ENCODE measurements at places on chromosomes 13 and 19. TPM values are rescaled to one million over a fixed set of nuclear protein-coding genes. Genes with fewer than 3 reads are reported as not detected.

- peak; percentile 36 for DNase-seq
- no peak overlapping the region for H3K4me3 ChIP-seq
- H3K36me3 ChIP-seq = peaks cover 22% of the 10 kb centered on the region
- H3K27ac ChIP-seq = no peak overlapping the region
- no peaks in the 10 kb centered on the region for H3K4me1 ChIP-seq
- no peaks in the 10 kb centered on the region for H3K27me3 ChIP-seq
These were observed 95.3 kb upstream of the SLC15A1 start for GRCh38 chr13:98847780-98848179.

GRCh38 chr19:43723588-43723987 lies 7.7 kb downstream of the IRGC start:
- no peaks in the 10 kb centered on the region for H3K4me1 ChIP-seq
- H3K4me3 ChIP-seq = no peak overlapping the region
- DNase-seq = no peak
- H3K27me3 ChIP-seq = no peaks in the 10 kb centered on the region

GRCh38 chr13:46577696-46578589 lies 25.0 kb downstream of the LRCH1 start:
- no peaks in the 10 kb centered on the region for H3K36me3 ChIP-seq
- no peak for DNase-seq
- no peak overlapping the region for H3K27ac ChIP-seq
- no peaks in the 10 kb centered on the region for H3K27me3 ChIP-seq
- no peak overlapping the region for H3K4me3 ChIP-seq

DNA sequence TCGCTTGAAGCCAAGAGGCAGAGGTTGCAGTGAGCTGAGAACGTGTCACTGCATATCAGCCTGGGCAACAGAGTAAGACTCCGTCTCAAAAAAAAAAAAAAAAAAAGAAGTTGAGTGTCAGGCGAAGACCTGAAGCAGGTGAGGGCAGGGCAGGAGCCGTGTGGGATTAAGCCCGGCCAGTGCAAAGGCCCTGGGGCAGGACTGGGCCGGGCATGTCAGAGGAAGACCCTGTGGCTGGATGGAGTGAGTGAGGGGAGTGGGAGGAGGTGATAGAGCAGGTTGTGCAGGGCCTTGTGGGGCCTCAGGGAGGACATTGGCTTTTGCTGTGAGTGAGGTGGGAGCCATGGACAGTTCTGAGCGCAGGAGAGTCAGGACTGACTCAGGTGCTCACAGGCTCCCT lies 47.9 kb downstream of the TMED1 start:
- H3K4me1 ChIP-seq = no peaks in the 10 kb centered on the region
- peaks cover 88% of the 10 kb centered on the region for H3K36me3 ChIP-seq
- H3K27ac ChIP-seq = no peak overlapping the region

DNA sequence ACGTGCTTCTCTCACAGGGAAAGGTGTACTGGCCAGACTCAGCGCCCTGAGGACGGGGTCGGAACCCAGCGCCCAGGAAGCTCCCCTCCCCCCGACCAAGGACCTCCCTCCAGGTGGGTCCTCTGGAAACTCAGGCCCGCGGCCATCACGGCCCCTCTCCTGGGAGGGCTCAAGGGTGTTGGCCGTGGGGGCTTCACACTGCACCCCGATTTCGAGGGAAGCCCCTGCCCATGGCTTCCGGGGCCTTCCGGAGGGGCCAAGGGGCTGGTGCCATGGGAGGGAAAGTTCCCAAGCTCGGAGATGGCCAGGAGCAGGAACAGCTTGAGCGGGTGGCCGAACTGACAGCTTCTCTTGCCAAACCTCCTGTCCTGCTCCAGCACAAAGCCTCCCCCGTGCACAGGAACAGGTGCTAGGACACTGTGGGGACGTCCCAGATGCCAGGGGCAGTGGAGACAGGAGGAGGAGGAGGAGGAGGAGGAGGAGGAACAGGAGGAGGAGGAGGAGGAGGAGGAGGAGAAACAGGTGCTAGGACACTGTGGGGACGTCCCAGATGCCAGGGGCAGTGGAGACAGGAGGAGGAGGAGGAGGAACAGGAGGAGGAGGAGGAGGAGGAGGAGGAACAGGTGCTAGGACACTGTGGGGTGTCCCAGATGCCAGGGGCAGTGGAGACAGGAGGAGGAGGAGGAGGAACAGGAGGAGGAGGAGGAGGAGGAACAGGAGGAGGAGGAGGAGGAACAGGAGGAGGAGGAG lies 10.0 kb downstream of the SBNO2 start:
- no peak overlapping the region for H3K4me3 ChIP-seq
- H3K36me3 ChIP-seq = peaks cover 19% of the 10 kb centered on the region
- peaks cover 24% of the 10 kb centered on the region for H3K4me1 ChIP-seq
- no peak for DNase-seq
- H3K27me3 ChIP-seq = peaks cover 3% of the 10 kb centered on the region

GRCh38 chr13:99224021-99224420 lies 23.4 kb downstream of the UBAC2 start:
- H3K27me3 ChIP-seq = no peaks in the 10 kb centered on the region
- DNase-seq = no peak
- peaks cover 32% of the 10 kb centered on the region for H3K4me1 ChIP-seq
- H3K4me3 ChIP-seq = no peak overlapping the region
- peaks cover 8% of the 10 kb centered on the region for H3K36me3 ChIP-seq
- peak overlapping the region; percentile 60 for H3K27ac ChIP-seq

DNA sequence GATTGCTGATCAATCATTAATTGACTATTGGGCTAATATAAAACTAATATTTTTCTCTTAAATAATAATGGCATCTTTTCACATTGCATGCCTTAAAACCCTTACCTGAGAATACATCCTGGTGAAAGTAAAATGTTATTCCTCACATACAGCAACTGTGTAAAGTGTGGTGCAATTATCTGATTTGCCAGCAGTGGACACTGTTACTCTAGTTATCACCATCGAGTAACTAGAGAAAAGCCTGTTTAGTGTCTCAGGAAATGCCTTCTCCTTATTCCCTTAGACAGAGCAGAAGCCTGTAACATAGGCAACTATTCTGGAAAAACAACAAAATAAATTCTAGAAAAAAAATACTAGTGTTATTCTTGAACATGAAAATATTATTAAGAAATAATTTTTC lies 459.8 kb downstream of the FGF14 start:
- no peak for DNase-seq
- H3K36me3 ChIP-seq = no peaks in the 10 kb centered on the region
- no peak overlapping the region for H3K27ac ChIP-seq
- H3K4me1 ChIP-seq = no peaks in the 10 kb centered on the region
- H3K27me3 ChIP-seq = no peaks in the 10 kb centered on the region
- no peak overlapping the region for H3K4me3 ChIP-seq

GRCh38 chr13:93173654-93174053 lies 53.0 kb upstream of the GPC6 start:
- DNase-seq = no peak
- no peaks in the 10 kb centered on the region for H3K4me1 ChIP-seq
- no peaks in the 10 kb centered on the region for H3K27me3 ChIP-seq
- no peak overlapping the region for H3K27ac ChIP-seq
- no peak overlapping the region for H3K4me3 ChIP-seq
- H3K36me3 ChIP-seq = no peaks in the 10 kb centered on the region

DNA sequence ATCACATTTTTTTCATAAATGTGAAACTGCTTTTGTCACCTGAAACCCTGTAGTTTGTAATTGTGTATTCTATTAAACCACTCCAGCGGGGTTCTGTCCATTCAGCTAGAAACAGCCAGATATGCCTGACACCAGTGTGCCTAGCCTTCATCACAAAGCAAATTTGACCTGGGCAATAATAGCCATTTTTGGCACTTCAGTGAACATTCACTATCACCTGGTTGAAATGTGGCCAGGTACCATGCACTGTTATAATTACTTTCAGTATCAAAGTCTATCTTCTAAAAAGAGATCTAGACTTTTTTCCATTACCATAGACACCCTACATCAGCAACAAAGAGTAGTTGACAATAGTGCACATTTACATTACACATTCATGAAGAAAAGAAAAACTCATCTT lies 64.5 kb downstream of the ZNF257 start:
- no peak for DNase-seq
- H3K27me3 ChIP-seq = no peaks in the 10 kb centered on the region
- H3K27ac ChIP-seq = no peak overlapping the region
- no peaks in the 10 kb centered on the region for H3K36me3 ChIP-seq
- H3K4me3 ChIP-seq = no peak overlapping the region
- no peaks in the 10 kb centered on the region for H3K4me1 ChIP-seq

Gene KLF1
- total RNA-seq = 2.5 TPM

Gene MBD3L3
- total RNA-seq = 0.24 TPM

Gene TEX26
- total RNA-seq = not detected

Gene LIM2
- not detected for total RNA-seq

Data from thymus (tissue), 14 donors.